EL (cell line): ENCODE measurements at places on chromosomes 11 and 22.

- no peak for DNase-seq
These were observed 54.1 kb downstream of the GRIK4 start for GRCh38 chr11:120565466-120566155.

DNA sequence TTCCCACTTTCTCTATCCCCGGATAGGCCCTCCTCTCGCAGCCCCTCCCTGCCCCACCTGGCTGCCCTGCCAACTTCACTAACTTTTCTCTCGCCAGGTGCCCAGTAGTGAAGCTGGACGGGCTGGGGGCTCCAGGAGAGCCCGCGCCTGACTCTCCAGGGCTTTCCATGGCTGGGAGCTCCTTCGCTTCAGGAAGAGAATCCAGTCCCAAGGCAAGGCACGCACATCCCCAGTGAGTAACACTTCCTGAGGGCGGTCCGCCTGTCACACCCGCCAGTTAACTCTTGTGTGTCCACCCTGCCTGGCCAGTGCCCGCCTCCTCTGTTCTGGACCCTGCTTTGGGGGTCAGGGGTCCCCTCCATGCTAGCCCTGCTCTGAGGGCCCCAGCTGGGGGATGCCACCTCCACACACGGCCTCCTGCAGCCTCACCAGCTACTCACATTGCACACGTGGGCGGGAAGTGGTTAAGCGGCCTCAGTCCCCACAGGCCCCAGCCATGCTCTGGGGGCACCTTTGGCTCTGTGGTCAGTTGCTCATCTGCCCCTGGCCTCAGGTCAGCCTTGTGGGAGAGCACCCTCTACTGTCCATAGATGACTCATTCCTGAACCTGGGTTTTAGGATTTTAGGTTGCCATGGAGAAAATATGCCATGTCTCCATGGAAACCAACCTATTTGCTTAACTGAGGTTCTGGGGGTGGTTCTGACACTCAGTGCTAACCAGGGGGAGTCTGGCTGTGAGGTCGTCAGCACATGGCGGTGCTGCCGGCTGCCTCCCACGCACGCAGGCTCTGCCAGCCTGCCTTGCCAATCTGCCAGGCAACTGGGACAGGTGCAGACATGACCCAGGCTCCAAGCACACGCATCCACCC lies at the start of gene RIN1:
TSS of gene RIN1 (minus strand) at position 201 of the 869 bp plus-strand sequence. CDS start at position 169, 32 bp downstream.
- DNase-seq: peak; percentile 100

DNA sequence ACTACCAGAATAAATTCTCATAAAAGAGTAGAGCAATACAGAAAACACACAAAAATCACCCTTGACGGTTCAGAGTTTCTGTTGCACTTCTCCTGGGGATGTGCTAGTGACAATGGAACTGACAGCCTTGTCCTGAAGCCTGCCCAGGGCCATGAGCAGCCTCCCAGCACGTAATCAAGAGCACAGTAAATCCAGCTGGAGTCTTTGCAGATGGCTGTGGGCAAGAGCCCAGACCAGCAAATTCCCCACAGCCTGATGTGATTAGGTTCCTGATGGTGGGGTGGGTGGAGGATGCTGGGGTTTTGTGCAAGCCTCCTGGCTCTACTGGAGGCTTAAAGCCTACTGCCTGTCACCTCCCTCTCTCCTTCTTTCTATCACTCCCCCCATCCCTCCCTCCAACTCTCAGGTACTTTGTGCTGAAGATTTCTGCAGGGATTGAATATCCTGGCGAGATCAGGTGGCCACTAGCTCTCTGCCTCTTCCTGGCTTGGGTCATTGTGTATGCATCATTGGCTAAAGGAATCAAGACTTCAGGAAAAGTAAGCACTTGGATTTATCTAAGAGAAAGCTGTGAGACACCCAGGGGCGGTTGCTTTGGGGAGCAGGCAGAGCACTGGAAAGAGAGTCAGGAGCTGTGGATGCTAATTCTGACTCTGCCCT lies 18.1 kb downstream of the SLC6A5 start:
- DNase-seq: no peak

- DNase-seq: no peak
These were observed 255.2 kb downstream of the MN1 start for GRCh38 chr22:27546157-27546935.

- DNase-seq: no peak
These were observed 102.7 kb downstream of the ABTB2 start for GRCh38 chr11:34255101-34255500.

DNA sequence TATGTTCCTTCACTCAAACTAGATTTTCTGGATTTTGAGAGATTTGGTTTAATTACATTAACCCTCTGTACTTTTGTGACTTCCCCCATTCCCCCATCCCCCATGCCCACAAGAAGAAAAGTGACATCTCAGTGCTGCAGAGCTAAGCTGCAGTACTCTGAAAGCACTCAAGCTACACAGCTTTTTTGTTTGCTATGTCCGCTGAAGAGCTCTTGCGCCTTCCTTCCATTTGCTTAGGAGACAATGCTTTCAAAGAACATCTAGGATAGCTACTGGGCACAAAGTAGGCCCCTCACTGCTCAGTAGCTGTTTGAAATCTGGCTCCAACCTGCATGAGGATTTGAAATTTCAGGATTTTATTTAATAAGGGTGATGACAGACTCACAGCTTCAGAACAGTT lies 69.7 kb downstream of the SLC17A6 start:
- no peak for DNase-seq

GRCh38 chr11:57647960-57648800 lies 1.5 kb downstream of the YPEL4 start:
- DNase-seq: no peak

DNA sequence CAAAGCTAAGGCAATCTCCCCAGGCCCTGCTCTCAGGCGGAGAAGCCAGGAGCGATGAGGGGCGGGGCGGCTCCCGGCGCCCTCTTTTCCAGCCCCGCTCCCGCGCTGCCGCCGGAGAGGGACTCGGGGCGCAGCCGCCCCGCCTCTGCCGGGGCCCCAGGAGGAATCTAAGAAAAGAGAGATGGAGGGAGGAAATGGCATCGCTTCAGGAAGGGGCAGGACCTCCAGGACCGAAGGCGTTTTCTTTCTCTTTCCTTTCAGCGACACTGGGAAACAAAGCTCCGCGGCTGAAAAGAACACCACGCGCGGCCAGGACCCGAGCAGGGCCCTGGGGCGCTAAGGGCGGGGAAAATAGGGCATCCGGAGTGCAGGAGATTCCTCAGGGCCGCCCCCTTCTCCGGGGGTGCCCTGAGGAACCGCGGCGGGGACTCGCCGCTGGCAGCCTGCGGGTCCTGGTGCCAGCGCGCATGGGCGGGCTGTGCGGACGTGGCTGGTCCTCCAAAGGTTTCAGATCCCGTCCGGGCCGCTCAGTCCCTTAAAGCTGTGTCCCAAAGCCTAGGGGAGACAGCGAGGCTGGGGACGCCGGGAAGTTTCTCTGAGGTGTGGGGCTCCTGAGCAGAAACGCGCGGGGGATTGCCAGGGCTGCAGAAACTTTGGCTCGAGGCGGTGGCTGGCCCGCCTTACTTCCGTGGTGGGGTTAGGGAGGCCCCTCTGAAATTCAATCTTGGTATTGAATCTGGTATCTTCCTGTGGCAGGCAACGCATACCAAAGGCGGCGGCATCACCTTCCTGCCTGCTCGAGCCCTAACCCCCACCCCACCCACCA lies 2.8 kb upstream of the BSX start:
- peak; percentile 34 for DNase-seq
